ENCODE measurements at places on chromosomes 5 and 9.

- DNase-seq, result no peak
Observed at GRCh38 chr5:139733698-139734538, 61.7 kb upstream of the PSD2 start.

DNA sequence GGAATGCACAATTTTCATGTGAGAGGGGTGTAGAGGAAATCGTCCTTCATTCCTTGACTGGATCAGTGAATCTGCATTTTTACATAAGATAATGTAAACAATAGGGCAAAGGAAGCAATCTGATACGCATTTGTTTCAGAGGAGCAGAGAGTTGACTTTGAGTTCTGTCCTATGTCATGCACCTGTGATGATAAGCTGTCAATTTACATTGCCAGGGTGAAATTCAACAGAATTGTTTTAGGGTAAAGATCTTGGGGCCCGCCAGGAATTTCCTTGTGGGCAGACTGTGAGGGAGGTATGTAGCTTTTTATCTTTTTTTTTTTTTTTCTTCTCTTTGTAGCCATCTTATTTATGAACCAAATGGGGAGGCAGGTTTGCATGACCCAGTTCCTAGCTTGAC is 58.3 kb upstream of the LARP1 start:
- DNase-seq, result no peak

DNA sequence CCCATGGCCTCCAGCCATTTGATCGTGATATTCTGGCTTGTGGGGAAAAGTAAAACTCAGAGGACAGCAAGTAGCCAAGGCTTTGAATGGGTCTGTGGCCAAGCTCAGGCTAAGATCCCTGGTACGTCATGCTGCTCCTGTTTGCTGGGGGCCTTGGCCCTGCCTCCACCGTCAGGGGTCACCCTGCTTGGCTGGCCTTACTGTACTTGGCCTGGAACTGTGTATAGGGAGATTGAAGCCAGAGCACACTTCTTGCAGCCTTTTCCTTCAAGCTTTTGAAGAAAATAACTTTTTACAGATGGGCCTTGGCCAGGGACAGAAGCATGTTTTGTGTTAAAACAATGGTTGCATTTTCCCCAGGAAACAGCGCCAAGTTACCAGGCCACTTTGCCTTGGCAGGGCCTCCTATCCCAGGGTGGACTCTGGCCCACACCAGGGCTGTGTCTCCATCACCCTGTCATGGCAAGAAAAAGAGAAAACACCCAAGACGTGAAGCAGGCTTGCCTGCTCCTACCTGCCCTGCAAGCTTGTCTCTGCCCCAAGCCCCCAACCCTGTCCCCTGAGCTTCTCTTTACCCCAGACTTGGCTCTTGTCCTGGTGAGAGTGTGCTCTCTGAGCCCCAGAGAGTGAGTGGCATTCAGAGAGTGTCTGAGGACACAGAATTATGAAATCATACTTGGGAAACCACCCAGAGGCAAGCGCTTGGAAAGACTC is 286.9 kb downstream of the GADD45G start:
- no peak for DNase-seq

GRCh38 chr5:84036842-84037241 is 316.2 kb upstream of the HAPLN1 start:
- DNase-seq, result no peak

- DNase-seq, result peak; percentile 58
Observed at GRCh38 chr9:133701981-133702797, 36.0 kb downstream of the SARDH start.

DNA sequence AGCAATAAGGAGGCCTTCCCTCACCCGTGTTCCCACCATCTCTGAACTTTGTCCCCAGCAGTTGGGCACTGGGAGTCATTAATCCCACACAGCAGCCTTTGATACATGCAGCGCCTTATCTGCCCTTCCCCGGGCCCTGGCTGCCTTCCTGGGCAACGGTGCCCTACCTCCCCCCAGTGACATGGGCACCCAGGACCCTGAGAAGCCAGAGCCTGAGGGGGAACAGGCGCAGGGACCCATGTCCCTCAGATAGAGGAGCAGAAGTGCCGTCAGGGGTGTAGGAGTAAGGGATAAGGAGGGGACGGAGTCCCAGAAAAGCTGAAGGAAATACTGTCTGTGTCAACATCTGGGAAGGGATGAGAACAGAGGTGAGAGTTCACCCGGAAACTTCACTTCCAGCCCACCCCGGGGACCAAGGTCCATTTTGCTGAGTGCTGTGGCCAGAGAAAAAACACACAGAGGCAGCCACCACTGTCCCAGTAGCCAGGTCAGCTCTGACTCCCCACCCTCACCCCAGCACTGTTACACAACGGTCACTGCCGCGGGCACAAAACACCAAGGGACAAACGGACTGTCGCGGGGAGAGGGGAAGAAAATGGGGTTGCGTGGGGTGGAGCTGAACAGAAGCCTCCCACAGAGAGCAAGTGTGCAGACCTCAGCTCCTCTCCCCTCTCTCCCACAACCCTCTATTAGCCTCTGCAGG is 3.8 kb downstream of the PCDH1 start:
- DNase-seq, result no peak

- no peak for DNase-seq
Observed at GRCh38 chr5:89055695-89056085, 172.7 kb upstream of the MEF2C start.

- DNase-seq, result no peak
Observed at GRCh38 chr9:119453980-119454379, 84.7 kb upstream of the BRINP1 start.

GRCh38 chr9:2727374-2727773 is 10.1 kb downstream of the KCNV2 start:
- no peak for DNase-seq
